Muscle of leg (tissue), 16 donors: ENCODE measurements at places on chromosomes 5 and 9.
A peak's percentile ranks its signal among the peaks of the same experiment; 100 is the strongest.

GRCh38 chr9:121608168-121608853 lies 43.1 kb upstream of the DAB2IP start:
- DNase-seq = no peak

- DNase-seq = no peak
Measured at GRCh38 chr9:80491086-80491696, 919.4 kb downstream of the TLE4 start.

DNA sequence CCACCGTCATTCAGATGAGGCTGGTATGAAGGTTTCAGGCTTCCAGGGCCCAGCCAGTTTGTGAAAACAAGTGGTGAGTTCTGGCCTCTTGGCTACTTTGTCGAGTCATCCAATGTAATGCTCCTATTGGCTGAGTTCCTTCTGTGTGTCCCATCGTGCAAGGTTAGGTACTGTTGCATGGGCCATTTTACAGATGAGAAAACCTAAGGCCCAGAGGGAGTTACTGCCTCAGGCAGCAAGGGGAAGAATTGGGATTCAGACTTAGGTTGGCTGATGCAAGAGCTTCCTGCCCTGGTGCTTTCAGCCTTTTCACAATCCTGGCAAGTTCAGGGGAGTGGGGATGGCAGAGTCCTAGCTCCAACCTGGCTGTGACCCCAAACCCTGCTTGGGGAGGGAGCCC lies 17.4 kb upstream of the PITX1 start:
- DNase-seq = no peak

DNA sequence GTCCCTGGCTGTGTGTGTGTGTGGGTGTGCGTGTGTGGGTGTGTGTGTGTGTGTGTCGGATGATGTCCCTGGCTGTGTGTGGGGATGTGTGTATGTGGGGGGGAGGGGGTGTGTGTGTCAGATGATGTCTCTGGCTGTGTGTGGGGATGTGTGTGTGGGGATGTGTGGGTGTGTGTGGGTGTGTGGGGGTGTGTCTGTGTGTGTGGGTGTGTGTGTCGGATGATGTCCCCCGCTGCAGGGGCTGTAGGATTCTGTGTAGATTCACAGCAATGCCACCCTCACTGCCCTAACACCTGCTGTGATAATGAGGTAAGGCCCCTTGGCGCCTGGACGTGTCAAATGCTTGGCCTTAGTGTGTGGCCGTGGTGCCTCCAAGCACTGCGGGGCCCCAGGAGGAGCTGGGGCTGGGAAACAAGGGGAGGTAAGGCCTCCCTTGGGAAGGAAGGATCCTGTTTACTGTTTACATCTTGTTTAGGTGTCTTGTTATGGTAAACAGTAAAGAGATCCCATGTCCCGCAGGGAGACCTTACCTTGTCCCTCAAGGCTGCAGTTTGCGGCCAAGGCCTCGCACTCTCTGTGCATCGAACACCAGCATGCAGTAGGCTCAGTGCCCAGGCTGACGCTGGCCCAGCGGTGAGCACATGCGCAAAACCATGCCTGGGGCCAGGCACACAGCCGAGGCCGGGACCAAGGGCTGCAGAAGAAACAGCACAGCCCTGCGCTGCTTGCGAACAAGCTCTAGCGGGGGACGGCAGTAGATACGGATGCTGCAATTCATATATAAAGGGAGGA lies 24.1 kb downstream of the AHRR start:
- peak; percentile 83 for DNase-seq

DNA sequence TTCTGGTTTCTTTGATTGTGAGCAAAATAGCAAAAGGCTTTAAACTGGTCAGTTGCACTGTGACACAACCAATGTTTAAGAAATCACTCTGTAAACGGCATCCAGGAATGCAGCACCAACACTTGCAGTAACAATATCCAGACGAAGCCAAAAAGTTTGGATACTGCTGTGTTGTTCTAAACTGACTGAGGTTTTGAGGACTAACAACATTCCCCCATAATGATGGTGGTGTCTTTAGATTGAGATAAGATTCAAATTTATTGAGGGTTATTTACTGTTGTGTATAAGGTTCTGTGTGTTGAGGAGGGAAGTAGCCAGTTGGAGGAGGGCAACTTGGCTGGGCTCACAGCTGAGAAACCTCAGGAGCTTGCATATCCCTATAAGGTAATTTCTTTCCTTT lies 353.6 kb downstream of the BNC2 start:
- DNase-seq = no peak

- no peak for DNase-seq
Measured at GRCh38 chr9:82558855-82559630, 503.9 kb downstream of the RASEF start.

- no peak for DNase-seq
Measured at GRCh38 chr5:158570502-158570901, 529.2 kb downstream of the EBF1 start.

DNA sequence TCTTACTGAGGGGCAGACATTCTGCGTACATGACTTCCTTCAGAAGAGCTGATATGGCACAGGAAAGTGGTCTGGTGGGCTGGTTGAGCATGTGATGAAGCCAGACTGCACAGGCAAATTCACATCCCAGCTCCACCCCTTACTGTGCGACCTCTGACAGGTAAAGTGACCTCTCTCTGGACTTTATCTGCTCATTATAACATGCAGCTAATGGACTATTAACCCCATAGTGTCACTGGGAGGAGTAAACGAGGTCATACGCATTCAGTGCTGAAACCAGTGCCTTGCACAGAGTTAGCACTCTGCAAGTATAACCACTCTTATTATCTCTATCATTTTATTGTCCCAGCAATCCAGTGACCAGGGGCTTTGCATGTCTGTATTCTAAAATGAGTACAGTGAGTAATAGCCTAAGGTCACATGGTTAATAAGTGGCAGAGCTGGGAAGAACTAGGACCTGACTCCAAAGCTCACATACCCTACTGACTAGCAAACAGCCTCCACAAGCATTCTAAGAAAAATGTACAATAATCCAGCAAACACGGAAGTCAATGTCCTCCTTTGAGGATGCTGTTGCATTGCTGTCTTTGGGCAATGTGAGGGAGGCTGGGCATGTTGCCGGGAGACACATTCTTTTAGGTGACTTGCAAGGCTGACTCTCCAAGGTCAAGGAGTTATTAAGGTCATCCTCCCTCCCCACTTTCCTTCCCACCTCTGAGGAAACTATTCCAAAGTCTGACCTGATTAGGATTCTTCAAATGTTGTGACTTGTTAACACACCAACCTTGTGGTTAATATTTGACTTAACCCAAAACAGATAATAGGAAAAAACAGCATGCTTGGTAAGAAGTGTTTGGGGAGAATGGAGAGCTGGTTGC lies 19.0 kb downstream of the GLRX start:
- no peak for DNase-seq

GRCh38 chr5:37272511-37272910 lies 23.3 kb upstream of the CPLANE1 start:
- no peak for DNase-seq

- DNase-seq = no peak
Measured at GRCh38 chr5:93755716-93756115, 14.3 kb upstream of the POU5F2 start.

DNA sequence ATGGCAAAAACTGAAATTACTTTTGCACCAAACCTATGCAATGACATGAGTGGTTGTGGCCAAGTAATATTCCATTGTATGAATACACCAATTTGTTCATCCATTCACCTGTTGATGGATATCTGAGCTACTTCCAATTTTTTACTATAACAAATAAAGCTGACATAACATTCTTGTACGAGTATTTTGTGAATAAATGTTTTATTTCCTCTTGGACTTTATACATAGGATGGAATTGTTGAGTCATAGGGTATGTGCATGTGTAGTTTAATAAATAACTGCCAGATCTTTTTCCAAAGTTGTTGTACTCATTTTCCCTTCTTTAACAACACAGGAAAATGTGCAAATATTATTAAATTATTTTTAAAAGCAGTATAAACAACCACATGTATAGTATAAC lies 146.1 kb upstream of the ZNF462 start:
- DNase-seq = peak; percentile 34

DNA sequence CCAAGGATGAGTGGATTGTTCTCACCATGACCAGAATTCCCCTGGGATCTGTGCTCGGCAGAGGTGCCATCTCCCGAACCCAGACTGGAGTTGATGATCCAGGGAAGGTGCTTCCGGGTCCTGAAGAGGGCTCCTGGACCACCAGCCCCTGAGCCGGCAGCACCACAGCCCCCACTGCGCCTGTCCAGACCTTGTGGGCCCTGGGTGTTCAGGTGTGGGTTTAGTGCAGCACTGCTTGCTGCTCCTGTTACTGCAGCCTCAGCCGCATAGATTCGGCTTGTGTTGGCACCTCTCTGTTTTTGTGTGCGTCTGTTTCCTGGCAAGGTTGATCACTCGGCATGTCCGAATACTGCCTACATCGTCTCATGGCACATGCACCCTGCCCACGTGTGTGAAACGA lies 16.3 kb upstream of the NPM1 start:
- no peak for DNase-seq

DNA sequence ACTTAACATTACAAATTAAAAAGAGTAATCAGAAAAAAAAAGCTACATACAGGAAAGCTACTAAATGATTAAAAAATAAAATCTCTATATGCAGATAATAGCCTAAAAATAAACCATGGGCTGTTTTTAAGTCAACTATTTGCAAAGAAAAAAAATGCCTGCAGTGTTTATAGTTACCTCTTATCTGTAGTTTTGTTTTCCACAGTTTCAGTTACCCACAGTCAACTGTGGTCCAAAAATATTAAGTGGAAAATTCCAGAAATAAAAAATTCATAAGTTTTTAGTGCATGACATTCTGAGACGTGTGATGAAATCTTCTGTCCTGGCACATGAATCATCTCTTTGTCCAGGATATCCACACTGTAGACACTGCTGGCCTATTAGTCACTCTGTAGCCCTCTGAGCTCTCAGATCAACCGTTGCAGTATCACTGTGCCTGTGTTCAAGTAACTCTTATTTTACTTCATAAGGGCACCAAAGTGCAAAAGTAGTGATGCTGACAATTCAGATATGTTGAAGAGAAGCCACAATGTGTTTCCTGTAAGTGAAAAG lies 59.2 kb downstream of the PRELID2 start:
- DNase-seq = peak; percentile 23

GRCh38 chr9:82563094-82563493 lies 499.8 kb downstream of the RASEF start:
- no peak for DNase-seq

GRCh38 chr9:306907-307306 lies 92.2 kb downstream of the DOCK8 start:
- DNase-seq = peak; percentile 15

GRCh38 chr5:100562821-100563220 lies 27.6 kb downstream of the FAM174A start:
- no peak for DNase-seq

GRCh38 chr9:92395617-92396016 lies 8.8 kb downstream of the OGN start:
- DNase-seq = no peak

DNA sequence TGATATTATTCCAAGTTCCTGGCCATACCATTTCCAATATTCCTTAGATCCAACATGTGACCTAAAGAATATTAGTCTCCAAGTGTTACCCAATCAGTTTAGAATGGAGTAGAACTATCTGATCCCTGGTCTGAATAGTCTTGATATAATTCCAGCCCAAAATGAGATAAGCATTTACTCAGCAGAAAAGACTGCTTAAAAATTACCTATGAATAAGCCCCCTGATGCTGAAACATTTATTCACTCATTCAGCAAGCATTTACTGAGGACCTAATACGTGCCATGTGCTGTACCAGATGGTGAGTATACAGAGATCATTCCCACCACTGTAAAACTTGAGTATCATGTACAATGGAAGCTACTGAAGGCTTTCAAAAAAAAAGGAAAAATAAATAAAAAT lies 157.0 kb downstream of the FAM114A2 start:
- DNase-seq = no peak

- no peak for DNase-seq
Measured at GRCh38 chr5:94396687-94397086, 221.7 kb downstream of the KIAA0825 start.

GRCh38 chr5:116789522-116789921 lies 214.9 kb upstream of the SEMA6A start:
- DNase-seq = no peak

DNA sequence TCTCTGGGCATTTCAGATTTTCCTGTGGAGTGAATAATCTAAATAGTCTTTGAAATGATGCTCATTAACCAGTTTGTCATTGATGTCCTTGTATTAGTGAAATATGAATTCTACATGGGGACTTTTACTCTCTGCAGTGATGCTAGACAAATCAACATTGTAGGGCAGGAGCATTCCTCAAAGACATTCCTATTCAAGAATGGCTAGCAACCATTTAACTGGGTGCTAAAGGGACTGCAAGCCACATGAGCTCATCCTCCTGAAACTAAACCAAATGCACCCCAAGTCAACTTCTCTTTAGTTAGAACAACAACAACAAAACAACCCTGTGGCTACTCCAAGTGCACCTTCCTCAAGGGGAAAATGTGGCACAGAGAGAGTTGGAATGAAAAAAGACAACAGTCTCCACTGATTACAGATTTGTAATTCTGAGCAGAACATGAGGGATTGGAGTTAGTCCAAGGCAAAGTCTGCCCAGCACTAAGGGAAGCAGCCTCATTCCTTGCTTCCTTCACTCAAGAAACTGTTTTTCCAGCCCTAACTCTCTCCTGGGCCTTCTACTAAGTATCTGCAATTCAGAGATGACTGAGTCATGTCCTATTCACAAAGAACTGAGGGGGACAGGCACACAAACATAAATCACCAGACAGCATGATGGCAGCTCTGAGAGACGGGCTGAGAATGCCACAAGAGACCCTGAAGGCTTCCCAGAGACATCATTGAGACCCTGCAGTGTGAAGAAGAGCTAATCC lies 82.0 kb upstream of the WWC1 start:
- DNase-seq = no peak

- no peak for DNase-seq
Measured at GRCh38 chr5:127673117-127673800, 24.4 kb downstream of the CTXN3 start.

- peak; percentile 62 for DNase-seq
Measured at GRCh38 chr9:2859776-2860379, 16.0 kb upstream of the PUM3 start.

- DNase-seq = no peak
Measured at GRCh38 chr5:177083357-177083756, 3.4 kb upstream of the FGFR4 start.

- no peak for DNase-seq
Measured at GRCh38 chr5:125587631-125588030, 835.6 kb upstream of the GRAMD2B start.

DNA sequence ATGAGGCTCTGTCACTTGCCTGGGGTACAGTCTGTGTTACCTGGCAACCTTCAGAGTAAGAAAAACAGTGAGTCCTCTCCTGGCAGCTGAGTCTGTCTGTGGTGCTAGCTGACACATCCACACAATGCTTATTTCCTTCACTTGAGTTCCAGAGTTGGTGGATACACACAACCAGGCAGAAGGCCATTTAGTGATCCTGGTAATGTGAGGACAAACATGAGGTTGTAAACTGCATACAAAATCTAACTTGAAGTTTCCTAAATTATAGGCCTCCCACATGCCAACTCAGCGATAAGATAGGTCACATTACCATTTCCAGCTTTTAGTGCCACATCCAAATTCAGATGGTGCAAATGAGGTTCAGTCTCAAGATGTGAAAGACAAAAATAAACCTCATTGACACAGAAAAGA lies 125.5 kb downstream of the DCP2 start:
- no peak for DNase-seq
